ENCODE measurements at places on chromosomes 4 and X.

GRCh38 chr4:37779896-37780295 is 46.6 kb upstream of the PGM2 start:
- no peak for DNase-seq

GRCh38 chrX:131298846-131299245 is 9.7 kb upstream of the IGSF1 start:
- no peak for DNase-seq

- no peak for DNase-seq
Observed at GRCh38 chr4:82382751-82383150, 9.0 kb upstream of the HNRNPD start.

- no peak for DNase-seq
Observed at GRCh38 chrX:7689791-7690412, 153.1 kb upstream of the VCX start.

DNA sequence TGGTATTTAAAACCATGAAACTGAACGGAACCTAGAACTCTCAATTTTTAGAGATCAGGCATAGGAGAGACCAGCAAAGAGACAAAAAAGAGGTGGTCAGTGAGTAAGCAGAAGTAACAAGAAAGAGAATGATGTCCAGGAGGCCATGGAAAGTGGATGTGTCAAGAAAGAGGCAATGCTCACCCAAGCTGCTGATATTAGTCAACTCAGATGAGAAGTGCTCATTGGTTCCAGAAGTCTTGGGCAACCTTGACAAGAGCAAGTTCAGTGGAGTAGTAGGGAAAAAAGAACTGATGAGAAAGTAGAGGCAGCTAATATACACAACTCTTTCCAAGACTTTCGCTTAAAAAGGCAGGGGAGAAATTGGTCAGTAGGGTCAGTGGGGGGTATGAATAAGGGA is 23.0 kb upstream of the CCDC149 start:
- DNase-seq, result no peak

DNA sequence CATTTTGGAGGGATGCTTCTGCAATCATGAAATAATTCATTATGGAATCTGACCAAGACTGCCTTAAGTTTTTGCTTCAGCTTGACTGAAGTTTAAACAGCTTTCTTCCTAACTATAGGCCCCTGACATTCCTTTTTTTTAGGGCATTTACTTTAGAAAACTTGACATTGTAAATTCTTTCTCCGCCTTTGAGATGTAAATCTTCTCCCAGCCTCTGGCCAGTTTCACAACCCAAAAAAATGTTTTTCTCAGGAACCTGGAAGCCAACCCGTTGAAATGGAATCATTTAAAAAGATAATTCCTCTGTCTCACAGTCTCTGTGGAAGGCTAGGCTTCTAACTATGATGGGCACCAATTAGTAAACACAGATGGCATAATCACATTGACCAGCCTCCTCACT is 710.4 kb upstream of the PABPC4L start:
- DNase-seq, result no peak

DNA sequence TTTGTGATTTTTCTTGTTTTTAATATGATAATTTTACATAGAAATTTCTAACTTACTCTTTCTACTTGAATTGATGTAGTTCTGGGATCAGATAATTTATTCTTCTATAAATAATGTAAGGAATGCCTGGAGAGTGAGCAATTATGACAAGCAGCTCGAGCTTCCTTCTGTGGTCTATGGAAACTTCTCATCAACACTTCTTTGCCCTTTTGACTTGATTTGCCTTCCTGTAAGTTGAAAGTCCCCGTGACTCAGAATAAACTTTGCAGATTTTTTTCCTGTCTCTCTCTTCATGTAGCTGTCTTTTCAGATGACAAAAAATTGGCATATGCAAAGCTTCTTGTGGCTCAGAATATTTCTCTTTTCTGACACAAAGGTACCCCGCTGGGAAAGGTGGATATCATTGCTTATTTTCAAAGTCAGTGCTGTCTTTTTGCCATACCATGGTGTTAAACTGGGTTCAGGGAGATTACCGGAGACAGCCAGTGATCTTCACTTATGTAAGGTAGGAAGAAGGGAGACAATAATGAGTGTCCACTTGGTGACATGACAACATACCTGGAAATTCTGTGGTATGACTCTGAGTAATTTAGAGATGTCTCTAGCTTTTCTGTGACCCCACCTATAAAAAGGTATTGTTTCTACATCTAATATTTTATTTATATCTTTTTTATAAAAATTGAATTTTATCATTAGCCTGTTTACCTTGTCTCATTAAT is 278.6 kb upstream of the GNPDA2 start:
- no peak for DNase-seq

DNA sequence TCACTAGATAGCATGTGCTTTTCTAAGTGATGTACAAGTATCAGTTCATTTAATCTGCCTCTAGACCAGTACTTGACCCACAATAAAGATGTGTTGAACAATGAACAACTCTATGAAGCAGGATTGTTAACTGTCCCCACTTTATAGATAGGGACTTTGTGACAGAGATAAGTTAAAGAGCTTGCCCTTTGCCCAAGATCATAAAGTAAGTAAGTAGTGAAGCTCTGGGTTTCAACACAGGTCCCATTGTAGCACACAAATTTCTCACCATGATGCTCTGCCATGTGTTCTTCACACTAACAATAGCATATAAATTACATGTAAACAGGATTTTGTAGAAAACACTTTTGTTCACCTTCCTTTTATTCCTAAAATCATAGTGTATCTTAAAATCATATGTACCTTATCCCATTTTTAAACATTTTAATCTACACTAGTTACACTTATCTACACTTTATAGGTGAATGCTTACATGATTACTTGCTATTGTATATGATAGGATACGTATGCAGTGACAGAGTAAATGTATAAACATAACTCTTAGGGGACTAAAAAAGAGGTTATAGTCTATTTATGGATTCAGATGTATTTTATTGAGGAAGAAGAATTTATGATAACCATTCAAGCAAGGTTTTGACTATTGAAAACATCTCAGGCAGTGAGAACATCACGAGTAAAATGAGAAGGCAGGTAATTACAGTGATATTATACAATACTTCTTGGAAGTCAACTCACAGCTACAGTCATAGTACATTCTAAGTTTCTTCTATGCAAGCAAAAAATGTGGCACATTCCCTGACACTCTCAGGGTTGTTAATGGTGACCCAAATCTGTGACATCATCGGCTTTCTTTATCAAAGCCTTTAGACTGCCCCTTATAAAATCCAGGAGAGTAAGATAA is 2275.1 kb downstream of the PCDH7 start:
- DNase-seq, result no peak

DNA sequence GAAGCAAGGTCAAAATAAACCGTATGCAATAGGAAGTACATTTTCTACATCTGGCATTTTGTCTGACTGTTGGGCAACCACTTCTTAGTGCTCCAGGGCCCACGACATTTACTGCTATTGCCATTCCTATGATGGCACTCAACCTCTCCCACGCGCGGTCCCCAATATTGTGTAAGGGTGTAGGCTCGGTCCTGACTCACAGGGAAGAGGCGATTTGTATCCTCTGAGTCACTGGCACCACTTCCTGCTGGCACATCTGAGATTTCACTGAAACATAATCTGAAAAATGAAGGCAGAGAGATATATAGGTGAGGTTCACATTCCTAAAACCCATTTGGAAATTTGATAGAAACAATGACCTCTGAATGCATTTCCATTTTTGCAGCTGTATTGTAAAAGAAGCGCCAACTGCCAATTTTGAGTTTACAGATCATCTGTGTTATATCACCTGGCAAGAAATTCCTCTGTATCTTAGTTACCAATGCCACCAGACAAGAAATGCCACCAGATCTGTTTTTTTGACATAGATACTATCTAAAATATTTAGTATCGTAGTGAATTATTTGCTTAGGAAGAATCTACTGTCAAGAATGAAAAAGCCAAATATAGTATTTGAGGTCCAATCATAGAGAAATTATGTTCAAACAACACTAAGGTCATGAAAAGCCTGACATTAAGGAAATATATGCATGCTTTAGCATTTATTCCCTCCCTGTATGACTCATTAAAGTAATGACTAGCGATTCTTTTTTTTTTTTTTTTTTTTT is 9.8 kb downstream of the EREG start:
- DNase-seq, result no peak

- no peak for DNase-seq
Observed at GRCh38 chrX:13933352-13933751, 96.3 kb downstream of the GEMIN8 start.

DNA sequence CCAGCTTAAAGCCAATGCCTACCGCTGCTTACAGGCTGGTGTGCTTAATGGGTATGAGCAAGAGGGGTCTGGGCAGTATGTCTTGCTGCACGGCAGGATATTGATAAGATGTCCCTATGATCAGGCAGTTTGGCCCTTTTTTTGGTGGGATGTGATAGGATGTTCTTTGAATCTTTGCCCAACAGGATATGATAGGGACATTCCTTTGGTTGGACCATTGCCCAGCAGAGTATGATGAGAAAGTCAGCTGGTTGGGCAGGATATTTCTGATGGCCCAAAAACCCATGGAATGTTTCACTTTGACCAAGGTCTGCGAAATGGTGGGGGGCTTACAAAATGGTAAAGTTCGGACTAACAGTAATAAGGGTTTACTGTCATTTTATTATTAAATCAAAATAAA is 1060.6 kb downstream of the STIM2 start:
- DNase-seq, result no peak

All from activated gamma-delta T cell treated with Interleukin-2 at 50 U/mL for 16 hours (primary cell).